ENCODE measurements at places on chromosomes 5 and 9.
A peak's percentile ranks its signal among the peaks of the same experiment; 100 is the strongest.

GRCh38 chr5:179794575-179794974, 789 bp downstream of the LTC4S start:
- DNase-seq = no peak

DNA sequence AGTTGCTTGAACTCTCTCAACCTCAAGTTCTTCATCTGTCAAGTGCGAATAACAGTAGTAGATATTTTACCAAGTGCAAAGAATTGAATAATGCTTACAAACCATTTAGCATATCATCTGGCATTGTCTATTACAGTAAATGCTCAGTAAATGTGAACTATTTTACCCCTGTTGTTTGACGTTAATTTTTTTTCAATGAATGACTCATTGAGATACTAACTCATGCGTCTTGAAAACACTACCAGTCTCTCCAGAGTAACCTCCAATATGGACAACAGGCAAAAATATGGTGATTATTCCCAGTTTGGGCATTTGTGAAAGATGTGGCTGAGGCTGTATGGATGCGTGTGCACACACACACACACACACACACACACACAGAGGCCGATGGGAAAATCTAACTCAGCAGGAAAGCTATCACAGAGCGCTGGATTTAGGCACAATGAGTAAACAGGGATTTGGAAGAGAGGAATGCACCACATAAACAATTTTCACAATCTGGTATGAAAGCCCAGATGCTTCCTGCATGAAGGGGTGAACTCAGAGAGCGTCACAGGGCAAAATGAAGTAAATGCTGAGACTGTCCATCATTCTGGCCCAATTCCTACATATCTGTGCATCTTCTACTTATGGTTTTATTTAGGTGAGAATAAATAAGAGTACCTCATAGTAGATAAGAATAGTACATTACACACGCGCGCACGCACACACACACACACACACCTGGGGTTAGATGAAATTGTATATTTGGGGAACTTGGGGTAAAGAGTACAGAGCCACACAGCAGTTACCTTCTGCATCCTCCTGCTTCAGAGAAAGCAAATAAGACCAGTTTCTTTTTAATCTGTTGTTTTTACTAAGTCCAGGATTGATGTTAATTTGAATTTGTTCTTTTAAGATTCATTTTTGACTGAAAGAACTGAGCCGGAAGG, 128.7 kb downstream of the PALM2AKAP2 start:
- DNase-seq = peak; percentile 88

DNA sequence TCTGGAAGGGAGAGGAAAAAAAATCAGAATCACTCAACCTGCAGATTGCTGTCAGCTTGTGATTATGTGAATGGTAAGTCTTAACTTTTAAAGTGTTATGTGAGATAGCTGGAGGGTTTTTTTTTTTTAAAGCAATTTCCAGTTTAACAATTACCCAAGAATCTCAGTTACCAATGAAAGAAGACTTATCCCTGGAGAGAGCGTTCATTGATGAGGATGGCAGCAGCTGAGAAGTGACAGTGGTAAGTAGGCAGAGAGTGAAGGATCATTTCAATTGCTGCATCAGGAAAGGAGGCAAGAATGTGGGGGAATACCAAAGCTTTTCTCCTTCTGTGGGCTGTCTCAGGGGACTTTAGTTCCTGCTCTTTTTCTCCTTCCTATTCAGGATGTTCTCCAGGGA, 370.2 kb upstream of the C9orf72 start:
- DNase-seq = no peak

GRCh38 chr5:122915717-122916461, 70.5 kb downstream of the SNX24 start:
- DNase-seq = no peak

All from AG04450 (cell line).